Stimulated activated CD8-positive, alpha-beta memory T cell treated with anti-CD3 and anti-CD28 coated beads, Interleukin-2, amount 100 ng/mL, for 1 hour (primary cell): ENCODE measurements at places on chromosomes 12 and 14.
A peak's percentile ranks its signal among the peaks of the same experiment; 100 is the strongest.

DNA sequence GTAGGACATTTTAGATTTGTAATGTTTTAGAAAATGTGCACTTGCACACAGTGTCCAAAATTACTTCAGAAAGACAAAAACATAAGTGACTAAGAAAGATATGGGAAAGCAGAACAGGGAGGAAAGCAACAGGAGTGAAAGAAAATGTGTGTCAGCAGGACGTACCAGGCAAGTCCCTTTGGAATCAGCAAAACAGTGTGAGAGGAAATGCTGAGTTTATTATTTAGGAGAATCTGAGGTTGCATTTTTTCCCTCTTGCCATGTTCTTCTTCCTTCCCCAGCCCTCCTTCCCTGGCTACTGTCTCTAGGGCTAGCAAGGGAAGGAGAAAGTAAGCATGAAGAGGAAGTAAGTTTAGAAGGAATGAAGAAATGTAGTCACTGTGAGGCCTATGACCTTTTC lies 67.7 kb upstream of the CD163 start:
- DNase-seq = no peak

DNA sequence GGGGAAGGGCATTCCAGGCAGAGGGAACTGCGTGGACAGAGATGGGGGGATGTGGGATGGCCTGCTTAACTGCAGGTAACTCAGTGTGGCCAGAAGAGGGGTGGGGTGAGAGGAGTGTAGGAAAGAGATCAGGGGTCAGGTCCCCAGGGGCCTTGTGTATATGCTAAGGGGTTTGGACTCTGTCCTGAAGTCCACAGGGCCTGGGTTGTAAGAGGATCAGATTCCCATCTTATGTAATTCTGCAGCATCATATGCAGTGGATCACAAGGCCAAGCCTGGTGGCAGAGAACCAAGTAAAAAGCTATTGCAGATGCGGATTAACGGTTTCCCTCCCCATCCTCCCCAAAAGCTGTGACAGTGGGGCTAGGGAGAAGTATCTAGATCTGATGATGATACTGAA lies 8.7 kb downstream of the TCTN1 start:
- no peak for DNase-seq

DNA sequence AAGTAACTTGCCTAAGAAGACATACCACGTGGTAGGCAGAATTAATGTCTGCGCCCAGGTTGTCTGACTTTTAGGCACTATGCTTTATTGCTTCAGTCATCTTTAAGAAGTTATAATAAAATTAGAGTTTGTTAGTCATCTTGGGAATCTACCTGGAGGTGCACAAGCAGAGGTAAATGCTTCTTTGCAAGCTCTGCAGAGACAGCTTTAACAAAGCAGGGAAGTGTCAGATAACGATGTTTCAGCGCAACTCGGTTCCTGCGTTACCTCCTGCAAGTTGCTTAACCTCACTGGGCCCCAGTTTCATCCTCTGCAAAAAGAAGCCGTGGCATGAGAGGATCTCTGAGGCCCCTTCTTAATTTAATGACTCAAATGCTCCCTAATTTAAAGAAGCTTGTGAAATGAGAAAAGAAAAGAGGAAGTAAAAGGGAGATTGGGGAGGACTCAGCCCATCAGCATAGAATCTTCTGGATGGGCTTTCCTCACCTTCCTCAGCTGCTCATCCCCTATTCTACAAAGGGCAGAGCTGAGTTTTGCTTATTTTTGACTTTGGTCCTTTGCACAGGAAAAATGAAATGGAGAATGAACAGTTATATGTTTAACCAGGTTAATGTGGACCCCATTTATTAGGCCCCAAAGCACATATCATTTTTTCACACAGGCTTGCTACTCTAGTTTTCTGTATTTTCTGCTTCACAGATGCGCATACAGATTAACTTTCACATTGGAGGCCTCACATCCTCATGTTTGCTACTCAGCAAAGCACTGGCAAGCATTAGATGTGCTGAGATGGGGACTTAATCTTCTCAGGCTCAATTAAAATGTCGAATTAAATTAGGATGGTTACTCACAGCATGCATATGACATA lies 5.1 kb downstream of the ARHGDIB start:
- no peak for DNase-seq

GRCh38 chr12:114846771-114847170 lies 162.8 kb upstream of the TBX3 start:
- DNase-seq = no peak

GRCh38 chr12:6925540-6926279 lies 2.0 kb upstream of the ATN1 start:
- no peak for DNase-seq

DNA sequence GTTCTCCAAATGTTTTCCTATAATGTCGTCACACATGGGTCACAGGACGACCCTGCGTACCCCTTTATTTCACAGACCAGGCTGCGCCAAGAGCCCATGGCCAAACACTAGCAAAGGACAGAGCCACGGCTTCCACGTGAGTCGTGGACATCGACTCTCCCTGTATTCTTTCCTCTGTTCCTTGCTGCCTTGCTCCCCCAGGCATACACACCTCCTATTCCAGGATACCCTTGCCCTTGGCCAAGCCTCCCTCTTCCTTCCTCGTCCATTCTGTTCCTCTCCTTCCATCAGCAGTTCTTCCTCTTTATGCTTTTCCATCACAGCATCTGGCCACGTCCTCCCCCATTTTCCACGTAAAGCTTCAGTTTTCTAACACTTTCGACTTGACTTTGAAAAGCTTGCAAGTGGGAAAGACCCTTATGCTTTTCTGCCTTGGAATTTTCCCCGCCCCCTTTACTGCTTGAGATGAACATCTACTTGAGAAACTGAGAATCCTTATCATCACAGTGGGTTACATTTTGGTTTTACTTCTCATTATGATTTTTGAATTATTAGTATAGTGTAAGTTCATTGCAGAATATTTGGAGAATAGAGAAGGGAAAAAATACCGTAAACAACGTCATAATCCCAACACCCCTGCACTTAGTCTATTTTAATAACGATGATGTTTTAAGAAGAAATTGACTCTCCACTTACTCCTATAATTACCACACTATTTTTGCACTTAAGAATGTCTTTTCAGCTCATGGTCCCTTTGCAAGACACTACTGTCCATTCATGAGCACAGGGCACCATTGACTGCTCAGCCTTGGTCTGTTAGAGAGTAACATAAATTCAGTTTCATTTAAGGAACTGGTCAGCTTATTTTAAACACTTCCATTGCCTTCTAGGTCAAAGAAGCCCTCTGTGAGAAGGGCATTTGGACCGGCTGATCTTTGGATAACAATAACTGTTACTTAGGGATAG lies 15.8 kb upstream of the NINJ2 start:
- DNase-seq = no peak

GRCh38 chr12:45355730-45356129 lies 139.8 kb downstream of the ANO6 start:
- DNase-seq = no peak

- no peak for DNase-seq
Measured at GRCh38 chr12:109606320-109607028, 32.9 kb downstream of the MVK start.

GRCh38 chr12:96075560-96075959 lies 40.2 kb upstream of the LTA4H start:
- no peak for DNase-seq

DNA sequence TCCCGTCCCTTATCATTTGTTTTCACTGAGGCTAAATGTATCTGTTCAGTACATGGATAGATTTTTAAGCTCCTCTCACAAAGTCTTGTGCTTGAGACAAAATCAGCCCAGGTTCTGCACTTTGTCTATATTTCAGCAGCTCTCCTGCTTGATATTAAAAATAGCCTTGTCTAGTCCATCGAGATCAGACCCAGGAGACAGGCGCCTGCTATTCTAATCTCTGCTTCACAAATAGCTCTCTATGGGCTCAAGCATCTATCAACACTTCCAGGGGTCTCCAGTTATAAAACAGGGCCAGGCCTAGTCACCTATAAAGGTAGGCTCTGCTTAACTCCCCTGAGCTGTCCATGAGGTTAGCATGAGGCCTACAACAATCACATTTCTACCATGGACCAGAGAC lies 62.5 kb downstream of the ZFP36L1 start:
- DNase-seq = no peak

DNA sequence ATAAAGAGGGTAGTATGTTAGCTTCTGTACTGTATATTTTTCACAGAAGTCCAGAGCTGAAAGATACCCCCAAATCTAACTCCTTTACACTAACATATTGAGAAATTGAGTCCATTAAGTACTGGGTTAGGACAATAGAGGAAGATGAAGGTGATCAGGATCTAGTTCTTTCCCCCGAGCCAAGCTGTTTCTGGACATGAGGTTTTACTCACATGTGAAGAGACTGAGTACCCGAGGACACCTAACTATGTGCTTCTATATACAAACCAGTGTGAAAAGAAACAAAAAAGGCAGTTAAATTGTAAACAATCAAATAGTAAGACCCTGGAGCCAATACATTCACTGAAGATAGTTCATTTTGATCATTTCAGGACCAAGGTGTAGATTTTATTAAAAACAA lies 3.8 kb upstream of the TRHDE start:
- DNase-seq = no peak

DNA sequence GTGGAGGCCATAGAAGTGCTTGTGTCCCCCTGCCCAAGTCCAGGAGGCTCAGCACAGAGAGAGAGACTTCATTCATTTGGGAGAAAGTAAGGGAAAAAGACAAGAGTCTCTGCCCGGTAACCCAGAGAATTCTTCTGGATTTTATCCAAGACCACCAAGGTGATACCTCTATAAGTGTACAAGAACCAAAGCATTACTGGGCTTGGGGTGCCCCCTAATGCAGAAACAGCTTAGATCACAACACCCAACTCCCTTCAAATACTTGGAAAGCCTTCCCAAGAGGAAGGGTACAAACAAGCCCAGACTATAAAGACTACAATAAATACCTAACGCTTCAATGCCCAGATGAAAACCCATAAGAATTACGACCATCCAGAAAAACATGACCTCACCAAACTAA lies 119.7 kb upstream of the PDE3A start:
- no peak for DNase-seq

DNA sequence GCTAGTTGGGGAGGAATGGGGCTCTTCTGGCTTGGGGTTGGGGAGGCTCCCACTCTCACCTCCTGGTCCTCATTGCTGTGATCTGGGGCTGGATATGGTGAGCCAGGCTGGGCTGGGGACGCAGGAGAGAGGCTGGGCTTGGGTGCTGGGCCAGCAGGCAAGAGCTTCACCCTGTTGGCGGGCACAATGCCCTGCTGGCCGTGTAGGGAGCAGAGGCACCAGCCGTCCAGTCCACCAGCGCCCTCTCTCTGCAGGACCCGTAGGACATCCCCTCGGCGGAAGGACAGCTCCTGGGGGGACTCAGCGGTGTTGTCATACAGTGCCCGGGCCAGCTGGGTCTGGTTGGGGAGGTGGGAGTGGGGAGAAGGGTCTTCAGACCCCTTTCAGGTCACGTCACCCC lies 4.5 kb downstream of the EFS start:
- DNase-seq = no peak

- DNase-seq = no peak
Measured at GRCh38 chr12:88503281-88503703, 77.0 kb downstream of the KITLG start.

GRCh38 chr12:67701121-67701520 lies 52.6 kb downstream of the DYRK2 start:
- DNase-seq = no peak

DNA sequence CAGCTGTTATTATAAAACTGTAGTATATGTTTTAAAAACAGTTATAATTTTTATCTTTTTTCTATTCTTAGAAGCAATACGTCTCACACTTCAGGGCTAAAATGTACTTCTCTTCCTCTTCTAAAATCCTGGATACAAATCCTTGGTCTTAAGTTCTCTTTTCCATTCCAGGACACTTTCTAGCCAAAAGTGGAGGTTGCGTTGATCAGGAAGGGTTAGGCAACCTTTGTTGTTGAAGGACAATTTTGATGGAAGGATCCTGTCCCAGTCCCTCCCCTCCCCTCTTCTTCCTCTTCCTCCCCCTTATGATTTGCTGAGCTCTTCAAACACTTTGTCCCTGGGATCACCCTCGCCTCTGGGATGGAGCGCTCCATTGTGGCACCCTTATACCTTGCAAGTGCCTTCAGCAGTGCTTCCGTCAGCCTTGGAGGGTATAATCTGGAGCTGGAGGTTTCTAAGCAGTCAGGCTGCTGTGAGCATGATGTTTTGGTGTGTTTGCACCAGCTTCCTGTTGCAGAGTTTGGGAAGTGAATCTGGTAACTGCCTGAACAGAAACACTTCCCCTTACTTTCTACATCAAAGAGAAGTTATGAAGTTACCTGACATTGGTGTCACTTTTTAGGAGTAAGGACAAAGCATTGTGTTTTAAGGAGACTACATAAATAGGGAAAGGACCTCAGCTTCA lies 87.4 kb upstream of the SLC38A2 start:
- no peak for DNase-seq

GRCh38 chr12:103687253-103687652 lies 100.2 kb downstream of the STAB2 start:
- no peak for DNase-seq

DNA sequence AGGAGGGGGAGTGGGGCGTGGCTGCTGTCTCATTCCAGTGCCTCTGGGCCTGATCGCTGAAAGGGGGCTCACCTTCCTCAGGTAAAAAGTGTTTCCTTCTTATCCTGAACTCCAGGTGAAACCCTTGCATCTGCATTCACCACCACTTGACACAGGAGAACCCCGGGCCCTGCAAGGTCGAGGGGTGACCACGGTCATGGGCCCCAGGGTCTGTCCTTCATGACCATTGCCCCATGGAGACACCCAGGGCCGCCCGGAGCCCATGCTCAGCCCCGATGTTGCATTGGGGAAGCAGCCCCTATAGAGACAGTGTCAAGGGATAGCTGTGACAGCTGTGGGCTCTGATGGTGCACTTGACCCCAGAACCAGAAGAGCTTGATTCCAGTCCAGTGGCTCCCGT lies 34.4 kb upstream of the DYNC1H1 start:
- no peak for DNase-seq

- peak; percentile 38 for DNase-seq
Measured at GRCh38 chr12:119938049-119938667, 50.9 kb upstream of the BICDL1 start.

DNA sequence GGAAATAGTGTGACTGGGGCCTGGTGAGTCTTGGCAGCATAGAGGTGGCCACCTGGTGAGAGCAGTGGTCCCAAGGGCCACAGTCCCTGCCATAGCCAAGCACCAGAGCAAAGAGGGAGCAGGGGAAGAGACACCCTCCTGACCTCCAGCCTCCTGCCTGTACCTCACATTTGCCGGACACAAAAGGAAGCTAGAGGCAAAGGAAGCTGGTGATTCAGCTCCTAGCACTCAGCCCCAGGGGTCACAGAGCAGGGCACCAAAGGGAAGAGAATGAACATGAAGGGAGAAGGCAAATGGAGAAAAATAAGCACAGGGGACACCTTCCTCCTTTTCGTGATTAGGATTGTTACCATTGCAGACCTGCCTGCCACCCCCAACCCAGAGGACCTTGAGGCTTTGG lies 216.8 kb downstream of the ZFP36L1 start:
- no peak for DNase-seq

- no peak for DNase-seq
Measured at GRCh38 chr12:78315028-78315427, 484.3 kb downstream of the NAV3 start.

GRCh38 chr12:75848431-75848925 lies 183.1 kb downstream of the PHLDA1 start:
- no peak for DNase-seq

DNA sequence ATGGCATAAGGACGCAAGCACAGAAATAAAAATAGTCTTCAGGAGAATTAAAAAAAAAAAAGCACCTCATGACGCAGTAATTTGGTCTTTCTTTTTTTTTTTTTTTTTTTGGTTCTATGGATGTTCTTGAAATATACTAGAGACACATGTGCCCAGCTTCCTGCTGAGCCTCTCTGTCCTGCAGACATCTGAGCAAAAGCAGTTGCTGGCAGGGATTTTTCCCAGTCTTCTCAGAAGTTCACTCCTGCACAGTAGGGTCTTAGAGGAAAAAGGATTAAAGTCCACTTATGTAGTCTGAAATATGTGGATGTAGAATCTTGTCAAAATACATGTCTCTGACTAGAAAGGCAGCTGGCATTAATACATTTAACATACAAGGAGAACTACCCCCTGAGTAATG lies 1888.1 kb upstream of the SEL1L start:
- DNase-seq = no peak
